ENCODE measurements at places on chromosomes 12 and 14.

GRCh38 chr14:75286313-75286712 lies 7.7 kb downstream of the FOS start:
- DNase-seq: no peak

DNA sequence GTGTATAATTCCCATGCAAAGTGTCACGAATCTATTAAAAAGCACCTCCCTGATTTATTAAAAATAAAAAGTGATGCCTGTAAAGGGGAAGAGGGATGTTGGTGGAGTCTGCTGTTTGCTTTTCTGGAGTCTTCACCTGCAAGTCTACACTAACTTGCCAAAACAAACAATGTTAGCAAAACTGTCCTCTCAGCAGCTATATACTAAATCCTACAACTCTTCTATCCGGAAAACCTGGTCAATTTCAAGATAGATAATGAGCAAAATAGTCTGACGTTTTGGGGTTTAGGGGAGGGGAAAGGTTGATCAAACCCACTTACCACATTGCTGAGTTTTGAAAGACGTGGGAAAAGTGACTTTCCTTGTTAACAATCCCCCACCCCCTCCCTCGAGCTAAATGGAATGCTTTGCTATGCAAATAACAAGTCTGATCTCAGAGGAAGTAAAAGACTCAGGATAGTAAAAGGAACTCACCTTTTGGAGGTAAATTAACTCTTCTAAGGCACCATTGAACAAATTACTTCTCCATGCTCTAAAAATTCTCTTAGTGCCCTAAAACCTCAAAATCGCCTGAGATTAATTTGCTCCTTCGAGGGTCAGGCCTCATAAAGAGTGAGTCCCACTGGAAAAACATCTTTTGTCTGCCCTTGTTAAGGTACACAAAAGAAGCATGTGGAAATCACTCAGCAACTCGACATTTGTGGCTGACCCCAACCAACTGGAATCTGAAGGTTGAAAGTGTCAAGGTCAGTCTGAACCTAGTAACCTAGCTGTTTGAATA lies 13.5 kb downstream of the BMP4 start:
- DNase-seq: no peak

GRCh38 chr12:88188180-88188579 lies 46.1 kb downstream of the TMTC3 start:
- no peak for DNase-seq

DNA sequence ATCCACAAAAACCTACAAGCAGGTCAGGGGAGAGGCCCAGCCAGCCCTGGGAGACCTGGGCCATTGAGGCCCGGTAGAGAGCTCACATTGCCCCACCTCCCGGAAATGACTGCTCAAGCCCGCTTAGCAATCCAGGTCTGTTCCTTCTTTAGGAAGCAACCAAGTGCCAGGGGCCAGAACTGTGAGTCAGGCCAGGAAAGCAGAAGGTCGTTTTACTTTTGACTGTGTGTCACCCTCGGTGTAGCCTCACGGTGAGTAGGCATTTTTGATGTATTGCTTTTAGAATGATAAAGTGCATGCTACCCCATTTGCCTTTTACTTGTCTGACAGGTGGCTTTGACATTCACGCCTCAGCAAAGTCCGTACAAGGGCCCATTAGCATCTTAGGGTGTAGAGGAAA lies 25.4 kb upstream of the PWP1 start:
- DNase-seq: no peak

GRCh38 chr12:8483079-8483478 lies 27.3 kb downstream of the CLEC6A start:
- no peak for DNase-seq

DNA sequence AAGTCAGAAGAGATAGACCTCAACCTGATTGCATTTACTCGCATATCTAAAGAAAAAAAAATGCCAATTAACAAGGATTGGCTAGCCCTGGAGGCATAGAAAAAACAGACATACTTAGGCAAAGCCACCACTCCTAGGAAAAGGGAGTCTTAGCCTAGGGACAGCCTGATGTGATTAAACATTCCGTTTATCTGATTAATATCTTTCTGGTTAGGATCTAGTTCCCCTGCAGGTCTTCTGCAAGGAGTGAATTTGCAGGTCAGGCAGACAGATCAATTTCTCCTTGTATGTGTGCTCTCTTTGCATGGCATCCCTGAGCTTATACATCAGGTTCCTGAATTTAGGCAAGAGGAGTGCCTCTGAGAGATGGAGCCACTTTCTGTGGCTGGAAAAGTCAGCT lies 70.5 kb downstream of the ESRRB start:
- DNase-seq: no peak

All from thymus (tissue), 14 donors.